ENCODE measurements at places on chromosomes 12 and 14.

GRCh38 chr14:105272623-105273022 is 24.3 kb downstream of the BTBD6 start:
- no peak for DNase-seq

DNA sequence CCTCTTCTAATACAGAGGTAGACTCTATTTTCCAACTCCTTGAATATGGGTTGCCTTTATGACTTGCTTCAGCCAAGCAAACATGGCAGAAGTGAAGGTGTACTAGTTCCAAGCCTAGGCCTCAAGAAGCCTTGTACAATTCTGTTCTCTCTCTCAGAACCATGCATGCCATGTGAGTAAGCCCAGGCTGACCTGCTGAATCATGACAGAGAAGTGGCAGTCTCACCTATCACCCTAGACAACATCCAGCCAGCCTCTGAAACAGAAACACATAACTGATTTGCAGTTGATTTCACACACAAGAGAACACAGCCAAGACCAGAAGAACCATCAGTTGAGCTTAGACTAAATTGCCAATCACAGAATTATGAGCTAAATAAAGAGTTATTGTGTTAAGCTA is 157.2 kb downstream of the GARIN6 start:
- DNase-seq: no peak

DNA sequence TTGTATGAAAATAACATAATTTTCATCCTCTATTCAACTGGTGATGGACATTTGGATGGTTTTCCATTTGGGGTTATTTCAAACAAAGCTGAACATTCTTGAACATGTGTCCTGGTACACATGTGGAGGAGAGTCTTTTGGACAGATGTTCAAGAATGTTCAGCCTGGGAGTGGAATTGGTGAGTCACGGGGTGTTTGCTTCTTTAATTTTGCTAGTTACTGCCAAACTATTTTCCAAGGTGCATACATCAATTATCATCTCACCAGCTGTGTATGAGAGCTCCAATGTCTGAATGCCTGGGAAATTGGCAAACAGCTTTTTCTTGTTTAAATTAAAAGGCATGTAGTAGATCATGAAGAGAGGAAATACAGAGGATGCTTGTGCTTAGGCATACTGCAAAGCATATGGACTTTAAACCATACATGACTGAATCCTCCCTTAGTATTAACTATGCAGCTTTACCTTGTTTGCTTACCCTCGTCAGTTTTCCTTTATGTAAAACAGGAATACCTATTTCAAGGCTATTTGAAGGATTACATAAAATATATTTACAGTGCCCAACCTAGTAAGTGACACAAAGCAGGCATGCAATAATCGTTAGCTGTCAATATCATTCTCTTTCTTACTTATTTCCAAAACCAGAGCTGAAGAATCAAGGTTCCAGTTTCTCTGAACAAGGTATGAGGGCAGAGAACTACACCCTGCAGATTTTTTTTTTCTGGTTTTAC is 152.1 kb downstream of the ITPR2 start:
- DNase-seq: no peak

DNA sequence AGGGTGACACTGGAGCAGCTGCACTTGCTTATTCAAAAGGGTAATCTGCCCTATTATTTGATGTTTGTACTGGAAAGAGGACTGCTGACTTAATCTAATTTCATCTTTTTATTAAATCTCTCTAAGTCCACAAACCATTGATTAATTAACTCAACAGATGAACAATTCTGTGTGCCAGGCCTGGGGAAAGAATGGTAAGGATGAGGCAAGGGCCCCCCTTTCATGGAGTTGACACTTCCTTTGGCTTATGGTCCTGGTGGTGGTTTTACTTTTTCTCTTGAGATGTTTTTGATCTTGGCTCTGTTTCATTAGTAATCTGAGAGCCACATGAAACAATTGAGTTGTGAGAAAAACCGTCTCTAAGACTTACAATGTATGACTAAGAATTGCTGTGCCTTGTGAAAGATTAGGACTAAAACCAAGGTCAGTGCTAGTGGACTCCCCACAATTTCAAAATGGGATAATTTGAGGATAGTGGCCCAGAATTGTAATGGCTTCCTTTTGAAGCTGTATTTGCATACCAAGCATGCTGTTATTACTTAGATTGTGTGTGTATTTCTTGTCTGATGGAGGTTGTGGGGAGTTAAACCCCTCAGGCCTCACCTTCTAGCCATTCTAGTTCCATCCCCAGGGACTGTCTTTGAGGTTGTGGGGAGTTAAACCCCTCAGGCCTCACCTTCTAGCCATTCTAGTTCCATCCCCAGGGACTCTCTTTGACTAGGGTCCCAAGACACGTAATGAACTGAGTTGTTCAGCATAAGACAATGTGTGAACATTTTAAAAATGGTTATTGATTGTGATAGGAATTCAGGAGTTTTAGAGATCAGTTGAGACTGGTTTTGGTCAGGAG is 52.5 kb upstream of the EVL start:
- DNase-seq: no peak

DNA sequence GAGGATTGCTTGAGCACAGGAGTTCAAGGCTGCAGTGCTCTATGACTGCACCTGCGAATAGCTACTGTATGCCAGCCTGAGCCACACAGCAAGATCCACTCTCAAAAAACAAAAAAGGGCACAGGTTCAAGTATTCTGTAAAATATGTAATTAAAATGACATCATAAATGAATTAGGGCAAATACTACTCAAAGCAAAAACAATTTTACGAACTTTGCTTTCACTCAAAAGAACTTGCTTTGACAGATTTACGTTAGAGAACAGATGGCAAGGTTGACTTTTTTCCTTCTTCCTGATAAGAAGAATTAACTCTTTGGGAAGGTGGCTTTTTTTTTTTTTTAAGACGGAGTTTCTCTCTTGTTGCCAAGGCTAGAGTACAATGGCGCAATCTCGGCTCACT is 44.0 kb upstream of the EAPP start:
- no peak for DNase-seq

GRCh38 chr12:30945443-30946164 is 19.1 kb downstream of the TSPAN11 start:
- no peak for DNase-seq

DNA sequence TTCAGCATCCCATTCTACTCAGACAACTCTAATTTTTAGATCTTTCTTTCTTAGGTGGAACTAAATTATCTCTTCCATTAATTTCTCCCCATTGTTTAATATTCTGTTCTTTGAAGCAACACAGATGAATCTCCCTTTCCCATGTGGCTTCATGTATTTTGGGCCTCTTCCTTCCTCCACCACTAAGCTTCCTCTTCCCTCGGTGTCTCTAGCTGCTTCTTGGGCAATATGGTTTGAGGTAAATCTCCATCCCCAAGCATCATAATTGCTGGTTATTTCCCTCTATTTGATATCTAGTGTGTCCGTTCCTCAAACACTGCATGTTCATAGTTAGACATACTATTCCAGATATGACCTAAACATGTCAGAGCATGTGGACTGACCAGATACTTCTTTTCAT is 119.2 kb downstream of the PELI2 start:
- DNase-seq: no peak

GRCh38 chr12:76976777-76977382 is 88.5 kb downstream of the E2F7 start:
- DNase-seq: no peak

- no peak for DNase-seq
Measured at GRCh38 chr12:51475543-51475942, 50.9 kb downstream of the SLC4A8 start.

GRCh38 chr12:132213359-132214160 is 69.3 kb downstream of the NOC4L start:
- DNase-seq: no peak

- DNase-seq: no peak
Measured at GRCh38 chr14:97025722-97026121, 228.5 kb downstream of the VRK1 start.

GRCh38 chr12:6772331-6772695 is at the start of gene LAG3:
TSS of gene LAG3 (plus strand) at chr12:6772520. CDS start at chr12:6772853, 333 bp downstream.
- no peak for DNase-seq

- peak; percentile 60 for DNase-seq
Measured at GRCh38 chr12:3869865-3870264, 3.3 kb downstream of the PARP11 start.

- DNase-seq: no peak
Measured at GRCh38 chr12:99861731-99862130, 123.0 kb downstream of the ANKS1B start.

DNA sequence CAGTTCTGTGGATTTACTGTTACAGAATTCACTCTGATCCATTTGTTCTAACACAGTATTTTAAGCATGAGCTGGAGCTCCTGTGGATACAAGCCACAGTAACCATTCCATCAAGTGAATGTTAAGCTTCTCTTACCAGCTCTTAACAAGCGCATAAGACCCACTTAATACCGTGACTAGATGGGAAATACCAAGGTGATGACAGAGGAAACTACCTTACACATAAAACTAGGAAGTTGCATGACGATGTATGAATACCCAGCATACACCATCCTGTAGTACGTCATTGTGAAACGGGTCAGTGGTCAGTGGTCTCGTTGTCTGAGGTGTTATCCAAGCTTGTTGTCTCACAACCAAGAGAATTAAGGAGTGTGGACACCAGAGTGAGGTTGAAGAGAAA is 2.0 kb upstream of the GALC start:
- DNase-seq: peak; percentile 49

DNA sequence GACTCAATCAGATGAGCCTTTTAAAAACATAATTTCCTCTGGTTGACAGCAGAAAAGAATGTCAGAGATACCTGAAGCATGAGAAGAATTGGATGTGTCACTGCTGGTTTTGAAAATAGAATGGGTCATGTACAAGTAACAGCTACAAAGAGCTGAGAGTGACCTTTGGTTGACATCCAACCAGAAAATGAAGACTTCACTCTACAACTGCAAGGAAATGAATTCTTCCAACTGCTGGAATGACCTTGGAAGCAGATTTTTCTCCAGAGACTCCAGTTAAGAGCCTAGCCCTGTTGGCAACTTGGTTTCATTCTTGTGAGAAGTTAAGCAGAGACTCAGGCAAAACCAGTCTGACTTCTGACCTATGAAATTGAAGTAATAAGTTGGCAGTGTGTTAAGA is 505.9 kb downstream of the SLC16A7 start:
- no peak for DNase-seq

GRCh38 chr14:52583544-52583943 is 30.9 kb downstream of the GPR137C start:
- no peak for DNase-seq

DNA sequence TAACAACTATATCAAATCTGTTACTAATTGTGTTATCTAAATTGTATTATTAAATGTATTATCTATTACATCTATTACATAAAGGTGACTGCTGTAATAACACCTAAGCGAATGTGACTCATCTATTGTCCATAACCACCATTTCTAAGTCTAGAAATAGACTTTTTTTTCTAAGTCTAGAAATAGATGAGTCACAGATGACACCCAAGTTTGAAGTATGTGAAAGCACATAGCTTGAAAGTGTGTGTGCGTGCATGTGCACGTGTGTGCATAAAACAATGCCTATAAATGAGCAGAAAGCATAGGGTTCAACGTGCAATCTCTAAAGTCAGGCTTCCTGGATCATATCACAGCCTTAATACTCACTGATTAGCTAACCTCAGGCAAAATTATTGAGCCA is 451.3 kb upstream of the USP15 start:
- DNase-seq: no peak

Measured in CD4-positive, alpha-beta T cell treated with Interleukin-4 for 4 hours (primary cell).